ENCODE measurements at places on chromosomes 2 and 18.

GRCh38 chr2:22795287-22795866 lies 589.6 kb upstream of the KLHL29 start:
- no peak for DNase-seq

DNA sequence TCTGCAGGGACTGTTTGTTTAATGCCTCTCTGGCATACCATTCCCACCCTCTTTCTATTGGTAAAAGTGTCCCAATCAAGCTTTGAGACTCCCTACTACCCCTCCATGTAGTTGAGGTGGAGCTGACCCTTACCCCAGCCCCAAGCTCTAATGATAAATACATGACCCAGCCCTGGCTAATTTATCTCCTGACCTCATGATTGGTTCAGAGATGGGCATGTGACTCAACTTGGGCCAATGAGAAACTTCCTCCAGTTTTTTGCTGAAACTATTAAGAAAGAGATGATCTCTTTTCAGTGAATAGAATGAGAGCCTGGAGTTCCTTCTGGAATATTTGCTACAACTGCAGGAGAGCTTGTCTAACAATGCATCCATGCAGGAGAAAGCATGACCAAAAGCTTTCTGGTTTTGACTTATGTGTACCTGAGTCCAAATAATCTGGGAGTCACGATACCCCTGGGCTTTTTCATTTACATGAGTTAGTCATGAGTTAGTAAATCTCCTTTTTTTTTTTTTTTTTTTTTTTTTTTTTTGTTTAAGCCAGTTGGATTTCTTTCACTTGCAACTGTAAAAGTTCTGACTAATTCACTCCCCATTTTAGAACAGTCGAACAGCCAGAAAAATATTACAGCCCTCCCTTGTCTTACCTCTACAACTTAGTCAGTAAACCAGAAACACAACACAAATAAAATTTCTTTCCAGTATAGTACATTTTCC lies 66.5 kb upstream of the TLK1 start:
- DNase-seq, result no peak

GRCh38 chr18:70288171-70288850 lies 534 bp upstream of the SOCS6 start:
- DNase-seq, result peak; percentile 71

DNA sequence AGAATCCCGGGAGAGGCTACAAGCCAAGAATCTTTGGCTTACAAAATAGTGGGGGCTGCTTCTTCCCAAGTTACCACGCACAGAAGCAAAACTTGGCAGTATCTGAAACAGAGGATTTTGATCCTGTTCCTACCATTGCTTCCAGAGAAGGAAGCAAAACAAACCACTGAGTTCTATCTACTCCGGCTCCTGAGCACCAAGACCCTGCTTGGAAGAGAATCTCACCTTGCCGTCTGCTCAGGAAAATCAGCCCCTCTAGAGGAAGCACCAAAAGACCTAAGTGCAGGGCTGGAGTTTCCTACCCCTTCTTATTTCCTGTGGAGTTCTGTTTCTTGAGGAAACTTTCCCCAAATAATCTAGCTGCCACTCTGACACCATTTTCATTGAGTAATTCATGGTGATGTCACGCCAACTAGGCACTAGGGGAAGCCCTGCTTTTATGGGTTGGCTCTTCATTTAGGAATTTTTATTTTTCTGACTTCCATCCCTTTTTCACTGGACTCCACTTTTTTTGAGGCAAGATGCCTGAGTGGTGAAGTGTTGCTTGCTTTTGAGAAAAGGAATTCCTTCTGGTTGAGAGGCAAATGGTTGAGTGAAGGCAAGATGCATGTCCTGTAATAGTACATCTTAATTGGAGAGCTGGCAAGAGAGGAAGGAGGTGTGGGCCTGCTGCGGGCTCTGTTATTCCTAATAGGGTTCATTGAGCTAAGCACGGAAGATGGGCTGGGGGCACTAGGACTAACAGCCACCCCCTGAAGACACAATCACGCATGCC lies 36.8 kb upstream of the EML4 start:
- DNase-seq, result no peak

- no peak for DNase-seq
These were observed 3.1 kb downstream of the CD28 start for GRCh38 chr2:203709416-203710040.

DNA sequence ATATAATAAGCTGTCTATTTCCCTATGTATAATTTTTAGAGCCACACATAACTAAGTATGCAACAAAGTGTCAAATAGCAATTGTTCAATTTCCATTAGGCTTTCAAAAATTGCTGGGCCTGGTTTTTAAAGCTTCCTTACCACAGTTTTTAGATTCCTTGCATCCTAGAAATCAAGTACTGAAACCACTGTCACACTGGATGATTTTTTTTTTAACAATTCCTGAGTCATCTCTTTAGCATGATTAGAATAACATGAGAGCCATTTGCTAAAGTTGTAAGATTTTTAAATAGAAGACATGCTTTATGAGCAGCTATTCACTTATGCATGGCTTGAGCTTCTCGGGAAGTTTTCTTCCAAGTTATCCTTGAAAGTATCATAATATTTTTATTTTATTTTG lies 319.5 kb upstream of the NXPH2 start:
- no peak for DNase-seq

All from Peyer's patch (tissue), 4 donors.